ENCODE measurements at places on chromosomes 6 and 20.

- no peak for DNase-seq
Measured at GRCh38 chr6:10884245-10884972, 2.4 kb upstream of the SYCP2L start.

DNA sequence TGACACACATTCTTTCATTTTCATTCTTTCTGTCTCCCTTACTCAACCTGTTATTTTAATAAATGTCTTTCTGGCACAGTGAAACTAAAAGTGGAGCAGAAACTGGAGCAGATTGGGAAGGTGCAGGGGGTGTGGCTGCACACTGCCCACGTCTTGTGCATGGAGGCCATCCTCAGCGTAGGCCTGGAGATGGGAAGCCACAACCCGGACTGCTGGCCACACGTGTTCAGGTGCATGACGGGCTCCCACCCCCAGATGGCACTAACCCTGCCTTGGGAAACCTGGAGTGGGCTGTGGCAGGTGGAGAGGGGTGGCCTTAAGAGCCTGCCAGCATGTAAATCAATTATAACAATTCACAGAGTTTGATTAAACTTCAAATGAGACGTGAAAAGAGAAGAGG lies 71.4 kb upstream of the PBOV1 start:
- no peak for DNase-seq

GRCh38 chr6:18400831-18401446 lies 13.8 kb downstream of the RNF144B start:
- DNase-seq: peak; percentile 9

DNA sequence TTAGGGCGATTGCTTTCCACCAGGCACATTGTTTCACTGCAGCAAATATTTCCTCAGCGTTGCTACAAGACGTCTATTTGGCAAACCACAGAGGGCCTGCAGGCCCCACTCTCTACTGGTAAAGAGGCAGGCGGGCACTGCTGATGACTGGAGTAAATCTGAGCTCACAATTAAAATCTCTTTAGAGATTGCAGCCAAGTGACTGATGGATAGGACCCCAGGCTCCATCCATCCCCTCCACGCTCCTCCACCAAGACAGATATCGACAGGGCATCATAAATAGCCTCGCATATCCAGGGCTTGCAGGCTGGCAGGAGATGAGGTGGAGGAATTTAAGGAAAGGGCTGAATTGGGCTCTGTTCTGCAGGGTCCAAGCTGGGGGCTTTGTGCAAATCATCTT lies 50.4 kb upstream of the MDGA1 start:
- no peak for DNase-seq

GRCh38 chr6:52207066-52207465 lies 20.9 kb downstream of the IL17A start:
- no peak for DNase-seq

DNA sequence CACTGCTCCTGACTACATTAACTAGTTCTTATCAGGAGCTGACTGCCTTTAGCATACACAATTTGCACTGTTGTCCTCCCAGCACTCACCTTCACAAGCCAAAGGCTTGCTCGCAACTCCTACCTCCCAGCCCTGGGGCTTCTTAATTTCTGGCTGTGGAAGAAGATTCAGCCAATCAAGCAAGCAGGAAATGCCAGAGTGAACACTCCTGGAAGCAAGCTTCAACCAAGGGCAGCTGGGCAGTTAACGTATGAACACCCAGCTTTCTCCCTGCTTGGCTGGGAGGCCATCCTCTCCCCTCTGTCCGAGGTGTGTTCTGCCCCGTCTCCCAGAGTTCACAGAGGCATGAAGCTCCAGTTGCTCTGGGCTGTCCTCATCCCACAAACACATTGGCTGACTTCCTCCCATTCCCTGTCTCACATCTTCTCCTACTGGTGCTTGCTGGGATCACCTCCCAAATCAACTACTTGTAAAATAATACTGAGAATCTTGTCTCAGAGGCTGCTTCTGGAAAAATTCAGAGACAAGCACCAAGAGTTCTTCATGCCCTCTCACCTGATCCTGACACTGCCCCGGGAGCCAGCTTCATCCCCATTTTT lies 15.3 kb upstream of the SRSF6 start:
- no peak for DNase-seq

DNA sequence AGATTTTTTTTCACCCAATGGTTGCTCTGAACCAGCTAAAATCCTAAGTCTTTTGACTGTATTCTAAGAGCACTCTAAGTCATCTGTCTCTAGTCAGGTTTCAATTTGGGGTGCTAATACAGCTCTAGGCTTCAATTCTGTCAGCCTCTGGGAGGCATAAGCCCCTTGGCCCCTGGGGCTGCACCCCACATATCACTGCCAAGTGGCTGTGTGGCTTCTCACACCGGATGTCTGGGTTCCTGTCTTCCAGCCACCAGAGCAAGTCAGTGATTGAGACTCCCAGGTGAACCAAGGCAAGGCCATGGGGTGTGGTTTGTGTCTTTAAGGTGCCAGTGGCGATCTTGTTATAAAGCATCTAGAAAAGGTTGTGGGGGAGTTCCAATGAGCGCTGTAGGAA lies 136.5 kb downstream of the TMEM242 start:
- DNase-seq: no peak

- no peak for DNase-seq
Measured at GRCh38 chr6:48099713-48100587, 11.0 kb downstream of the PTCHD4 start.

GRCh38 chr6:4128072-4128471 lies 7.3 kb downstream of the ECI2 start:
- no peak for DNase-seq

DNA sequence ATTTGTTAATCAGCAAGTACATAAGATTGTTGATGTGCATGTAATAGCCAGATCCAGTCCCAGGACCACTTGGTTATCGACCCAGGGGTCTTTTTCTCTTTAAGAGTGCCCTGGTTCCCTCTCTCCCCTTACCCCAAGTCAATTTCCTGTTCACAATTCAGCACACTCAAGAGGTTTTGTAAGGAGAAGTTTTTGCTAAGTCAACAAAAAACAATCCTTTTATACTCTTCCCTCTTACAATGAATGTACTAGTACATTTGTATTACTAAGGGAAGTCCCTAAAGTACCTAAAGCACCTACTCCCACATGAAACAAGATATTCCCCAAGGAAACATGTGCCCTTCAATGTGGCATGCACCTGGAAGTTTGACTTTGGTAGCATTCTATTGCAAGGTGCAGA lies 1.6 kb upstream of the NT5DC1 start:
- no peak for DNase-seq

DNA sequence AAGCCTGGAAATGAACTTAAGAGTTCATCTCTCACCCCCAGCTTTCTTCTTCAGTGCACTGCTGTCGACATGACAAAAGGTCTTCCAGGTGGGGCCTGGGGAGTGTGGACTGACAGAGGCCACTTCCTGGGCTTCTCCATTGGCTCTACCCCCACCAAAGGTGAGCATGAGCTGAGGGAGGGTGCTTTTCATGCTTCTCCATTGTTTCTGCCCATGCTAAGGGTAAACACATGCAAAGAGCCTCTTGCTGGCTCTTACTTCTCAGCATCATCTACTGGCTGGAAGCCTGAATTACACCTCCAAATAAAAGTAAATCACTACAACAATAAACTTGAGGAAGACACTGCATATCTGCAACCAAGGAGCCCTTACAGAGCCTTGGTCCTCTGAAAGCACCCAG lies 227.2 kb downstream of the EPM2A start:
- DNase-seq: no peak

- no peak for DNase-seq
Measured at GRCh38 chr6:170470734-170471133, 82.4 kb downstream of the PSMB1 start.

GRCh38 chr6:11730641-11731040 lies 48.0 kb downstream of the ADTRP start:
- DNase-seq: no peak

DNA sequence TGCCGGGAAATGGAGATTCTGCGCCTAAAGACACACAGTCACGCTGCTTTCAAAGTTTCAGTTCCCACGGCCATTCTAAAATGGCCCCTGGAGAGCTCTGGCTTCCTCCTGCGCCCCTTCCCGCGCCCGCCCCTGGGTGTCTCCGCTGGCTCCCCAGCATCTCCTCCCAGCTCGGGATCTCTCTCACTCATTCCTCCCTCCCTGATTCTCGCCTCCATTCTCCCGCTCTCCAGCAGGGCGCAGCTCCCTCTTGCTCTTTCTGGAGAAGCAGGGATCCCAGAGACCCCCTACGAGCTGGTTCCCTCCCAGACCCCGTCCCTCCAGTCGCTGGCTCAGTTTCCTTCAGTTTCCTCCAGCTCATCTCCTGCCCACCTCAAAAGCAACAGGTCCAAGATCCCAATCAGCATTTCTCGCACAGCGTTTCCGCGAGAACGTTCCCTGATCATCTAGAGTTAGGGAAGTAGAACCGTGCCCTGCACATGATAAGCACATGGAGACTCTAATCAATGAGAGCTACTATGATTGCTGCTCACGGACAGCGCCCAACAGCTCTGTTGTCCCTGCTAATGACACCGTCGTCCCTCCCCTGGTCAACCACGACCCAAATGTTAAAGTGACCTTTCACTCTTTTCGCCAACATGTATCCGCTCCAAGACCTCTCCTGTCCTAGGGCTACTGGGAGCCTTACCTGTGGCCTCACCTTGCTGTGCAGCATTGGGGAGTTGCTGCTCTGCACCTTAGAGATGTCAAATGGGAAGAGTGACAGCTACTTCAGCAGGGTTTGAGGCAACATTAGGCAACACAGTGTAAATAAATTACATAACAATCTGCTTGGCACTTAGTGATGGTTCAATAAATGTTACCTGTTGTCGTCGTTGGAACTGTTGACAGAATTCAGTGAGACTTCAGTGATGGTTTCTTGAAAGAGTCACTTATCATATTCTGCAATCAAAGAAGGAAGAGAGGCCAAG lies 218.5 kb upstream of the QKI start:
- no peak for DNase-seq

- DNase-seq: no peak
Measured at GRCh38 chr6:160274871-160275510, 16.4 kb upstream of the SLC22A2 start.

GRCh38 chr6:145090801-145091585 lies 644.3 kb downstream of the EPM2A start:
- no peak for DNase-seq

DNA sequence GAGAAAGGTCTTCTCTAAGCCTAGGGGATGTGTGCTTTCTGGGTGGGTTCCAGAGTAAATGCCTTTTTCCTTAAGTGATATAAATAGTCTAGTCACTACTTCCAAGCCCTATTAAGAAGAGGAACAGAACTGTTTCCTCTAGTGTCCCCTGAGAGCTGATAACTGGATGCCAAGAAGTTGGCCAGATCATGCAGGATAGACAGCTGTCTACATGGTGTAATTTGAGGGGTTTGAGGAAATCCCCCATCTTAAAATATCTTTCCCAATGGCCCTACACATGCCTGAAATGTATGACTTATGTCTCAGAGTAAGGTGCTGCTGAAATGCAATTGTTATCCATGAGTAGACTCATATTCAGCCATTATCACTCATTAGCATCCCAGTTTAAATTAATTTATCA lies 20.2 kb upstream of the PIM1 start:
- DNase-seq: no peak

GRCh38 chr6:19697744-19698290 lies 139.4 kb upstream of the ID4 start:
- DNase-seq: no peak

- DNase-seq: no peak
Measured at GRCh38 chr20:7003598-7003997, 236.1 kb downstream of the BMP2 start.

DNA sequence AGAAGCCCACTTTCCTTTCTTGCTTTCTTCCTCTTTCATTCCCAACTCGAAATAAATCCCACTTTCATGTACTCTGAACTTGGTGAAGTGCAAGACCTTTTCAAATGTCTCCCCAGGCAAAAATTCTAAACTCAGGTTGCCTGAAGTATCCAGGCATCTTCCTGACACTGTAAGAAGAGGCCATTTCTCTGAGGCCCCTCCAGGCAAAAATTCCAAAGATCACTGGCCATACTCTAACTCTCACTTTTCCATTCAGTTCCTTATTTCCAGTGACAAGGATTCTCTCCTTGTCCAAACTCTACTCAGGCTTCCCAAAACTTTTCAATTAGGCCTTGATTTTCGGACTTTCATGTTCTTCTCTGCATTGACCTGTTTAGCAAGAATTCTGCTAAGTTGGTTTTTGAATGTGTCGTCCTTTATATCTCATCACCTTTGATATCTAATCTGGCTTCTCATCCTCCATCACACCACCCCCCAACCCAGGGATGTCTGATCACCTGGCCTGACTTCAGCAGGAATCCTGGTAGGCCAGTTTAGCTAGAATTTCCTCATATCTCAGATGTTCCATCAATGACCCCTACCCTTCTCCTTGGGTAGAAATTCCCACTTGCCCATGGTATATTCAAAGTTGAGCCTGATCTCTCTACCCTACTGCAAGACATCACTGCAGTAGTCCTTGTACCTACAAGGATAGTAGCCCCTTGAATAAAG lies 124.9 kb downstream of the RCAN2 start:
- no peak for DNase-seq

- DNase-seq: no peak
Measured at GRCh38 chr20:23284009-23284408, 66.6 kb upstream of the NXT1 start.

GRCh38 chr6:111838749-111839484 lies 34.3 kb downstream of the FYN start:
- DNase-seq: no peak

GRCh38 chr6:3227363-3228045 lies at the start of gene TUBB2B:
TUBB2B (minus strand) TSS chr6:3227653; CDS start chr6:3227543, 110 bp downstream.
- no peak for DNase-seq

GRCh38 chr20:6802227-6802626 lies 34.7 kb downstream of the BMP2 start:
- no peak for DNase-seq

DNA sequence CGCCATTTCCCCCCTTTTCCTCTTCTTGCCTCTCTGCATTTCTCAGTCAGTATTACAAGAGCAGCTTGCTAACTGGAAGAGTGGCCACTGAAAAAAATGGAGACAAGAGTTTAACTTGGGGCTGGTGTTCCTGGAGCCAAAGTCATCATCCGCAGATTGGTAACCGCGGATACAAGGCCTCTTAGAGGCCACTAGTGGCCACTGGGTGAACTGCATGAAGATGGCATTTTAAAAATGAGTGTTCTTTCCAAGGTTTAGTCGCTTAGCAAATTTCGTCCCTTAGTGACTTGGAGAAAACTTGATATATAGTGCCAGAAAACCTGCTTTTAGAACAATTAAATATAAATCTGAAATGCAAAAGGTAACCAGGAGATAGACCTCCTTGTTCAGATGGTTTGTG lies 4.8 kb downstream of the F13A1 start:
- DNase-seq: peak; percentile 6

GRCh38 chr6:132458887-132459604 lies 53.9 kb downstream of the STX7 start:
- DNase-seq: no peak

Measured in GDM1 (cell line).